Esophagus muscularis mucosa (tissue), 4 donors: ENCODE measurements at places on chromosomes 3 and 15. TPM values are rescaled to one million over a fixed set of nuclear protein-coding genes. Genes with fewer than 3 reads are reported as not detected.

The CPA3 gene
- total RNA-seq: 3.7 TPM

The TMEM212 gene
- not detected for total RNA-seq

The CASR gene
- not detected for total RNA-seq

The TRPM1 gene
- total RNA-seq: not detected
